ENCODE measurements at places on chromosomes 4 and X.

DNA sequence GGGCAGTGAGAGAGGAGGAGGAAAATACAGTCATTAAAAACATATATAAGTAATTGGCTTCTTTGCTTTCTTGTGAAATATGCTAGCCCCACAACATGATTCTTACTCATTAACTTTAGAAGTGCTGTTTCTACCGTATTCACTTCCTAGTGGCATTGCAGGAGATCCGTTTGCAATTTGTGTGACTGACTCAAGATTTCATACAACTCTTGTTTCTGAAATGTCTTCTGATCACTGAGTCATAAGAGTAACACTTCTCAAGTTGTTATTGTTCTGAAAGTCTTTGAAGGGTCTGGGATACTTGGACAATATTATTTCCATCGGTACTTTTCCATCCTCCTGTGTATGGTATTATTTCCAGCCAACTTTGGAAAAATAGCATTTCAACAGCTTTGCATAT is 310.8 kb downstream of the PACRGL start:
- DNase-seq = no peak

- DNase-seq = no peak
Measured at GRCh38 chrX:76228499-76228898, 55.6 kb downstream of the PBDC1 start.

DNA sequence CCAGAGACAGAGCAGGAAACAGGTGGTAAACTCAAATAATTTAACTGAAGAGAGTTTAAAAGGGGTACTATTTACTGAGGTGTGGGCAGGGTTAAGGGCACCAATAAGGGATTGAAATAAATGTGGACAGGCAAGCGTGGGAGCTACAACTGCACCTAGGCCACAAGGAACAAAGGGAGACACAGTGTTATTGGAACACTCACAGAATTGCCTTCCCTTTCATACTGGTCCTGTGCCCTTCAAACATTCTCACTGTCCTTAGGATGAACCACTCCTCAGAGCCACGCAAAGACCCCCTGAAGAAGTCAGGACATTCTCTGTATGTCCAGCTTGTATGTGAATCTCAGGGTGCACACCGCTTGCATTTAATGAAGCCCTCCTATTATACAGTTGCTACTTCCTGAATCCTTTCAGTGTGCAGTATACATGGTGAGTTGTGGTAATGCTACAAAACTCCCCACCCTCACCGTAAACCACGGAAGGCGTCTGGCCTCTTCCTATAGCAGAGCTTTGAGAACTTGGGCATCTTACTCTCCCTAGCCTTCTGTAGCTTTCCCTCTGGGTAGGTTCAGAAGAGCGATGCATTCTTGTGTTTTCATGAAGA is 9.6 kb upstream of the MRPL1 start:
- DNase-seq = no peak

DNA sequence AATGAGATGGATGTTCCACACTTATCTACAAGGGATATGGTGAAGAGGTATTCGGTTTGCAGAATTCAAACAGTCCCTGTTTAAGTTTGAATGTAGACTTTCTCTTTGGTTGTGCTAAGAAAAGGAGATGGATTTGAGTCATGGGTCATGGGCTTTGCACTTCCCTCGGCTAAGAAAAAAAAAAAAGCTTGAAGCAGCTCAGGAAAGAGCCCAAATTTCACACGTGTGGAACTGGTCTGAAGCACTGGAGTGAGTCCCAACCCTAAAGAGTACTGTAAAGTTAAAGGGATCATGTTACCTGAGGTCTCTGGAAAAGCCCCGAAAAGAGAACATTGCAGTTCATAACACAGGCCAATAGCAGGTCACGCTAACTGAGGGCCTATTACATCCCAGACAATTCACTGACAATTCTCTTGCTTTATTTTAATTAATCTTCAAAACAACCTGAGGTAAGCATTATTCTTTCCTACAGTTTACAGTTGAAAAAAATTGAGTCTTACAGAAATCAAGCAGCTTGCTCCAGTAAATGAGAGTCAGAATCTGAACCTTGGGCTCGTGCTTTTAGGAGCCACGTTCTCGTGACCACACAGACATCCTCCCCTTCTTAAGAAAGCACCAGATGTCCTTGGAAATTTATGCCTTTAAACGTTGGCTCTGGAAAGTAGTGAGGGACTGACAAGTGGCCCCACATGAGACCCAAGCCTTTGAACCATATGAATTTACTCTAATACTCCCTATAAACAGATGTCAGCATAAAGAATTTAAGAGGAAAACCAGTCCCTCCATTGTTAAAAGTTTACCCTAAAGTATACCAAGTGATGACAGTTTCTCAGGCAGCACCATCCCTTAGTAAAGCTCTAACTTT is 89.3 kb downstream of the MAD2L1 start:
- DNase-seq = no peak

DNA sequence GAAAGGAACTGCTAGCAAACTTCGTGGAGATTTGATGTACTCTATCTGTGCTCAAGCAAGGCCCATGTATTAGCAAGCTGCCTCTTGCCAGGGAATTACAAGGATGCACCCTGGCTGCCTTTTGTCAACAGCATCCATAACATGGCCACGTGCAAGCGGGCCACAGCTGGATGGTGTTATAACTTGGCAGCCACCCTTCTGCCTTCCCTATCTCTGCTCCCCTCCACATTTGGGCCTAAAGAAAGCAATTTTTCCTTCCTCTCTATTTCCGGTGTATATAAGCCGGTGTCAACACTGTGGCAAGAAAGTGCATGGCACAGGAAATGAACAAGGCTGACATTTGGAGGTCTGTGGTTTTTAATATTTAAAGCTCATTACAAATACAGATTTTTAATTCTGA is 94.8 kb downstream of the CLNK start:
- DNase-seq = no peak

DNA sequence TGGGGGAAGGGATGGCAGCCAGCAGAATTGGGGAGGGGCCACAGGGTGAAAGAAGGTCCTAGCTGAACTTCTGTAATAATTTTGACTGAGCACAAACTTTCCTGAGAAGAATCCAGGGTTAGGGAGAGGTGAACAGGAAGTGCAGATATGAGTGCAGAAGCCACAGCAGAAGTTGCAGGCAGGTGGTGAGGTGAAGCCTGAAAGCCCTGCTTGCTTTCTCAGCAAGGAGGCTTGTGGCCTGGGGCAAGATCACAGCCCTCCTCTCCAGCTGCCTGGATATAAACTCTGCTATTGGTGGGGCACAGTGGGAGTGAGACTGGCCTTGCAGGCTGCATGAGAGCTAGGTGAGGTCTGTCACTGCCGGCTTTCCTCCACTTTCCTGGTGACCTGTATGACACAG is 44.1 kb upstream of the UPRT start:
- no peak for DNase-seq

GRCh38 chr4:127403471-127404084 is 229.2 kb upstream of the INTU start:
- no peak for DNase-seq

DNA sequence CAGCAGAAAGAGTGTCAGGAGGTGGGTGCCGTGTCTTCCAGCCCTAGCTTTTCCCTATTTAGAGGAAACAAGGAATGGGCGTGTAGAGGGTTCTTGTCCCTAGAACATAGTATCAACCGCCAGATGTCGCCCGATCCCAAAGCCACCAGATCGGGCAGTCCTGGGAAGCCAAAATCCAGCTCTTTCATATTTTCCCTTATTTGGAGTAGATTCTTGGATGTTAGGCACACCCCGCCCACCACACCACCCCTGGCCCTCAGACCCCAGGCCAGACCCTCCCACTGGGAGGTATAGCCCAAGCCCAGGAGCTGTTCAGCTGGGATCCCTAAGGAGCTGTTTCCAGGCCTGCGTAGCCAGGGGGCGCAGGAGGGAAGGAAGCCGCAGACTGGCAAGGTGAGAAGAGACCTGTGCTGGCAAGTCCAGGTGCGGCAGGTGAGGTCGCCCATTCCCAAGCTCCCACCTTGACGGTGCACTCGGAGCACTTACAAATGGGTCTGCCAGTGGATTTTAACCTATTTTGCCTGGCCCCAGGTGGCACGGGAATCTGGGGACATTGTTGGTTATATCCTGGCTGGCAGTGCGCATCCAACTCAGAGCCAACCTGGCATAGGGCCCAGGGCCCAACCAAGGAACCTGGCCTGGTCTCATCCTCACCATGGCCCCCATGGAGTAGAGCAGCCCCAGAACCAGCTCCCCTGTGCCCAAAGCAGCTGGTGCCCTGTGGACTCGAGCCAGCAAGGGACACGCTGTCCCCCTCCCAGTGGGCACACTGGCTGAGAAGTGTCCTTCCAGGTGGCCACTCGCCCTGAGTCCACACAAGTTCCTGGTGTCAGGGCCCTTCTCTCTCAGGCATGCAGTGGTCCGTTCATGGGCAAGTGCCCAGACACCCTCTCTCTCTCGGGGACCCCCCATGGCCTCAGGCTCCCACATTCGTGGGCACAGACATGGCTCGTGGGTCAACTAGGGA is 811 bp downstream of the FLNA start:
- peak; percentile 5 for DNase-seq

DNA sequence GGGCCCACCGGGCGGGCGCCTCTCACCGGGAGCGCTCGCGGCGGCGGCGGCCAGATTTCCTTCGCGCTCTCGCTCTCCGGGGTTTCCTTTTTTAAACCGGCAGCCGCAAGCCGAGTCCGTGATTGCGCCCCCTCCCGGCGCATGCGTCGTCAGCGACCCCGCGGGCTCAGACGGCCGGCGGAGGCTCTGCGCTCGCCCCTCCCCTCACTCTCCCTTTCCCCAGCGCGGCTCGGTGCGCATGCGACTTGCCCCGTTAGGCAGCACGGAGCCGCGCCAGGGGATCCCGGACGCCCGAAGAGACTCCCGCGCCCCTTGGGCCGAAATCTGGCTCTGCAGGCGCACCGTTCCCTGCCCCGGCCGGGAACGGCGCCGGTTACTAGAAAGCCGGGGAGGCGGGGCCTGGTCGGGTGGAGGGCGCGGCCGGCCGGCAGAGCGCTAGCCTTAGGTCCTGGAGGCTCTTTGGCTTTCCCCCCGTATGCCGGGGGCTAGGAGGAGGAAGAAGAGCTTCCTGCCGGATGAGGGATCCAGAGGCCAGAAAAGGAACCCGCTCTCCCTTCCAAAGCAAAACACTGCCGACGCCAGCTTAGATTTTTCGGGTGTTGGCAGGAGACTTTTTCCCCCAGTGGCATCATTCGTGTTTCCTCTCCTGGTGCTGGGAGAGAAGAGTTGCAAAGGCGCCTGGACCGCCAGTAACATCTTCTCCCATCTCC is at the start of gene CLOCK:
CLOCK (minus strand) TSS at position 154 of the 710 bp plus-strand sequence. CDS start 64,124 bp downstream, outside the sequence.
- no peak for DNase-seq

DNA sequence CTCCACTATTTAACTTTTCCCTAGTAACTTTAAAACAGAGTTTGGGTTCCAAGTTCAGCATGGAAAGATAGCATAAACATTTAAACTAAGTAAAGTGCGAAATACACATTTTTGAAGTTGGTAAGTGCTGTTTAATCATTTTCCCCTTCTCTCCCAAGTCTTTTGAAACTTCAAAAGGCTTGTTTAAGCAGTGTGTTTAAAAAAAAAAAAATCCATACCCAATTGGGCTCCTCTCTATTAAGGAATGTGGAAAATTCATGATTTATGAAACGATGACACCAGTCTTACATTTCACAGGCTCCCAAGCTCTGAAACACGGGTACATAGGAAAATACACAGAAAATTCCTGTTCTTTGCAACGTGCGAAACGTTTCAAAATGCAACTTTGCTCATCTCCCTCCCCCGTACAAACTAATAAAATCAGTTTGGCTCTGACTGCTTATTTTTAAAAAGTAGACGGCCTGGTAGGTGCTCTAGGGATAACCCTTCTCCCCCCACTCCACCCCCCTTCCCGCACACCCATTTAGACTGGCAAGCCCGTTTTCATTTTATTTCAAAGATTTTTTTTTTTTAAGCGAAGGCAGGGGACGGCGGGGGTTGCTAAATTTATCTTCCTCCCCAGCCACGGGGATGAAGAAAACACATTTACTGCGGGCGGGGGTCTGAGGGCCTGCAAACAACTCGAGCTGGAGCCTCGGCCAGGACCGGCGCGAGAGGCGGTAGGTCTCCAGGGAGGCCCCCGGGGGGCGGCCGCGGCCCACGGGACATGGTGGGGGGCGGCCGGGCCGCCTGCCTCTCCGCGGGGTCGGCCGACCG is 786 bp upstream of the ZFX start:
- no peak for DNase-seq

GRCh38 chr4:155207534-155208257 is 740 bp upstream of the NPY2R start:
- DNase-seq = no peak

Measured in NCI-H1417 treated with DMSO at 0.1 percent for 48 hours (cell line).